ENCODE measurements at places on chromosomes 4 and X.

DNA sequence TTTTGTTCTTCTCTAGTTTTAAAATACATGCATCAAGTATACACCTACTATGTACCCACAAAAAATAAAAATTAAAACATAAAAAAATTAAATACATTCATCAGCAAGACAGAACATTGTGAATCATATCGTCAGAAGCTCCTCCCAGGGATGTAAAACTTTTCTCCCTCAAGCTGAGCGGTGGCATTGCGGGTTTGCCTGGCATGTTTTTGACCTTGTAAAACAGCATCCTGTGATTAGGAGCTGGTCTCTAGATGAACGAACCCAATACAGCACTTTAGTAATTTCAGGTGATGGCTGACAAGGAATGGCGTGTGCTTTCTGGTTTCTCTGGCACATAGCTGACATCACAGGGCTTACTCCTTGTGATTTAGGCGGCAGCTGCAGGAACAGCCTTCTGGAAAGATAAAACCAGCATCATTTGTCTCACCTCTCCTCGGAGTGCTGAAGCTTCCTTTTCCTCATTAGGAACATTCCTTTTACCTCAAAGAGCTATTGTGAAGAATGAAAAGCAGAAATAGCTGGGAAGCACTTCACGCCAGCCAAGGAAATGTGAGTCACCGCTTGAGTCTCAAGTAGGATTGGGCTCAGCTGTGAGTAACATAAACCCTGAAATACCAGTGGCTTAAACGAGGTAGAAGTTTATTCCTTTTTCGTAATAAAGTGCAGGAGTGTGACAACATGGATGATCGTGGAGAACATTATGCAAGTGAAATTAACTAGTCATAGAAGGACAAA is 44.3 kb downstream of the NYX start:
- DNase-seq: peak; percentile 59

- DNase-seq: no peak
Measured at GRCh38 chrX:130100180-130100579, 10.1 kb downstream of the ELF4 start.

- DNase-seq: no peak
Measured at GRCh38 chr4:108166441-108167315, 2.1 kb downstream of the LEF1 start.

DNA sequence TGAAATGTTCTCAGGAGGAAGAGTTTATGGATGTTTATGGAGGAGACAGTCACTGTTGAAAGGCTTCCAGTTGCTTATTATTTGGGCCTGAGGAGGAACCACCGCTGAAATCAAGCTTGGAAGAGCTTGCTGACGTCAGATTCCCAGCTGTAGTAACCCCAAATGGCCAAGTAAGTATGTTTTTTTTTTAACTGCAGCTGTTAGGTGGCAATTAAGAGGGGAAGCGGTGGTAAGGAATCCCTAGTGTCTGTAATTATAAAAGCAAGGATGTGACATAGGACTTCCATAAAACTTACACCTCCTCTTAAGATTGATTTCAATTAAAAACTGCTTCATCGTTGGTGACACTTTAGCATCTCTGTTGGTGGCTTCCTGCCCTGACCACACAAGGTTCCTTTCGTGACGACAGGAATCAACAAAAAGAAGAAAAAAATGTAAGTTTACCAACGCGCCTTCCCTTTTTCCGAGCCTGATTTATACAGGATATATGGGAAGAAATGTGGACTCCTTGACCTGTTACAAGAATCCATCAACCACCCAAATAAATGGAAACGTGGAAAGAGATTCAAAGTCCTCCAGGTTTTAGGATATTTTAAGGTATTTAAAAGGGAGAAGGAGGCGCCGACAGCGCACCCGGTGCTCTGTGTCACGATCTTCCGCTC is 884 bp downstream of the RELL1 start:
- DNase-seq: no peak

GRCh38 chrX:151789179-151789800 is 54.7 kb downstream of the CNGA2 start:
- DNase-seq: no peak

- DNase-seq: no peak
Measured at GRCh38 chrX:153320555-153321184, 897 bp downstream of the PNMA6F start.

- DNase-seq: no peak
Measured at GRCh38 chrX:123424546-123424945, 240.5 kb downstream of the GRIA3 start.

DNA sequence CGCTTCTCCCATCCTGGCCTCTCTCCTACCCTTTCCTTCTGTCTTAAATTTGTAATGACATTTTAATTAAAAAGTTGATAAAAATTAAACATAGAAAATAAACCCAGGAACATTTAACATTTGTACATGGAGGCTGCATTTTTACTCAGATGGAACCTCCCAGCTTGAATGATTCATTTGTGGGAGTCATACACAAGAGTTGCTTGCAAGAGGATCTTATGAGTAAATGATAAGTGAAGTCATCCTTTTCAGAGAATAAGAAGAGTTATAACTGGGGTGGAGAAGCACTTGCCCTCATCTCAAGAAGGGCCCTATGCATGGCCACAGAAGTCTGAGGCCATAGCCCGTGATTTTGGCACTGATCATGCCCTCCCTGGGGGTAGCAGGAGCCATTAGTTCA is 482.9 kb upstream of the BOD1L1 start:
- DNase-seq: no peak

DNA sequence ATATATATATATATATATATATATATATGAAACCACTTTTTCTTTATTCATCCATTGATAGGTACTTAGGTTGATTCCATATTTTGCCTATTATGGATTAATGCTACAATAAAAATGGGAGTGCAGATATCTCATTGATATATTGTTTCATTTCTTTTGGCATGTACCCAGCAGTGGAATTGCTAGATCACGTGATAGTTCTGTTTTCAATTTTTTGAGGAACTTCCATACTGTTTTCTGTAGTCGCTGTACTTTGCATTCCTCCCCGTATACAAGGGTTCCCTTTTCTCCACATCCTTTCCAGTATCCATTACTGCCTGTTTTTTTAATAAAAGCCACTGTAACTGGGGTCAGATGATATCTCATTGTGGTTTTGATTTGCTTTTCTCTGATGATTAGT is 124.6 kb downstream of the GABRB1 start:
- no peak for DNase-seq

- no peak for DNase-seq
Measured at GRCh38 chrX:43002526-43003203, 224.7 kb upstream of the PPP1R2C start.

DNA sequence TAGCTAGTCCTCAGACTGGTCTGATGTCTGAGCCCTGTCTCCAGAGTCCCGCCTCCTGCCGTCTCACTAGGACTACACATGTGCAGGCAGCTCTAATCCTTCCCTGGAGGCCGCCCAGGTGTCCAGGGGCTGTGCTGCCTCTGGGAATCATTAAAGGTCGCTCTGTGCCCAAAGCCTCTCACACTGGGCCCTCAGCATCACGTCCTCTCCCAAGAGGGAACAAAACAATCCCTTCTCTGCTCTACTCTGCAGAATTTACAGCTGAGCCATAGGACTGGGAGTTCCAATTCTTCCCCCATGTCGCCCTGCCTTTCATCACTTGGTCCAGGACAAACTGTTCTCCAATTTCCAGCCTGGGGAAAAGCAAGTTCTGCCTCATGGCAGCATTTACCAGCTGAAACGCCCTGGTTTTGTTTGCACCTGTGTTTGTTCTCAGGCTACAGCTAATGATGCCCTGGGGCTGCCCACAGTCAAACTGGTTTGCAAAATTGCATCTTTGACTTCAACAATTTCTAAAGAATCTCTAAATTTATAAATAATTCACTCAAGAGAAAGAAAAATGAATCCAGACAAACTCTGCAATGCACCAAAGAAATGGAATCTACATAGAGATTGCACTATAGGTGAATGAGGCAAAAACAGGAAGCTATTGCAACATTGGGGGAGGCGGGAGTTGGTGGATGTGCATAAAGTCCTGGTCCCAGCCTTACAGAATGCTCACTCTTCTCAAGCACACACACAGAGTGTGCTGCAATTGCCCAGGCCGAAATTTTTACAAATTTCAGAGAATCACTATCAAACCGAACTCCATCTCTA is 7.2 kb upstream of the MRFAP1 start:
- peak; percentile 0 for DNase-seq

- no peak for DNase-seq
Measured at GRCh38 chr4:62194342-62194741, 994.2 kb downstream of the ADGRL3 start.

GRCh38 chr4:92634882-92635281 is 331.1 kb downstream of the GRID2 start:
- no peak for DNase-seq

DNA sequence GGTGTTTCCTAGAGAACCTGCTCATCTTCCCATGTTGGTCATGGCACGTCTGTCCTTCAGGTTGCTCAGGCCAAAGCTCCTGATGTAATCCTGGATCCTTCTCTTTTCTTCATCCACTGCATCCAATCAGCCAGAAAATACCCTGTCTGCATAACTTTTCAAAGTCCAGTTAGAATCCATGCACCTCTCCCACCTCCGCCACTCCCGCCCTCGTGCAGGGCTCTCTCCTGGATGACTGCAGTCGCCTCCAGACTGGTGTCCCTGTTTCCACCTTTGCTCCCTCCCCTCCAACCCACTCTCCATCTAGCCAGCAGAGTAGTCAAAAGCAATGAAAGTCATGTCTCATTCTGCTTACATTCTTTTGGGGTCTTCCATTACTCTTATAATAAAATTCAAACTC is 16.0 kb downstream of the CNGA2 start:
- DNase-seq: no peak

DNA sequence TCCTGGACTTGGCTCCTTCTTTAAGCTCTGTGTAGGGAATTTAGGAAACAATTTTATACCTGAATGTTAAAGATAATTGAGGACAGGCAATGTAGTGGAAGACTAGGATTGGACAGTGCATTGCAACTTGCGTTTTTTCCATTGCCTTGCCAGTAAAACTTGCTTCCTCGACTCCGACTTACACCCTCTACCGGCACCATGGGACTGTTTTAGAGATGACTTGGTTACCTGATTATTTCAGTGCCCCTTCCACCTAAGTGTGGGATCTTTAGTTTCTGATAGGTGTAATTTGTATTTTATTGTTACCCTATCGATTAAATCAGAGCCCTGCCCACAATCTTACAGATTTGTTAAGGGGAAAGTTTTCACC is 1.2 kb downstream of the PRPS1 start:
- DNase-seq: no peak

GRCh38 chr4:122625156-122625555 is 4.3 kb upstream of the IL21 start:
- DNase-seq: no peak

DNA sequence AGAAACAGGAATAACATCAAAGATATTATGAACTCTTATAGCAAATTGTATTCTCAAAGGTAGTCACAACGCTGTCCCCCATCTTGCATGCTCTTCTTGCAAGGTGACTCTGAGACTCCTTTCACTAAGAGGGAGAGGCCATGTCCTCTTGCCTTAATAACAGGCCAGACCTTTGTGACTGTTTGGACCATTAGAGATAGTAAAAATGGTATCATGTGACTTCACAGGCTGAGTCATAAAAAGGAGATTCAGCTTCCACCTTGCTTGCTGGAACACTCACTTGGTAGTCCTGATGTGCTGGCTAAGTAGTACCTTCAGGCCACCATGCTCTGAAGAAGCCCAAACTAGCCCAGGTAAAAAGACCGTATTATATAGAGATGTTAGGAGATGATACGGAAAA is 143.8 kb downstream of the FBXW7 start:
- DNase-seq: no peak

GRCh38 chrX:19372170-19372546 is 28.4 kb downstream of the PDHA1 start:
- DNase-seq: peak; percentile 12

GRCh38 chrX:111823703-111824102 is 52.3 kb upstream of the TRPC5OS start:
- no peak for DNase-seq

DNA sequence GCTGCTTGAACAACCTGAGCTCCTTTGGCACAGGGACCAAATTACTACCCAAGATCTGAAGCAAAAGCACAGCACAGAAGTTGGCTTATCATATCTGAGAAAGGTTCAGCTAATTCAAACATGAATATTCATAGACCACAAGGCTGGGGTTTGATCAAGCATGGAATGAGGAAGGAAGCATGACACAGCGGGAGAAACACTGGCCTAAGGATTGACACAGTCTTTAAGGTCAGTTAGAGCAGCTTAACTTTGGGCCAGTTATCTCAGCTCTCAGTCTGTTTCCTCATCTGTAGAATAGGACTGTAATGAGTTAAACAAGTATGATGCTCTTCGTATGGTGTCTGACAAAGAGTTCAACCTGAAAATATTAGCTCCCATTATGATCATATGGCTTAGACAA is 88.5 kb upstream of the CBR4 start:
- no peak for DNase-seq

DNA sequence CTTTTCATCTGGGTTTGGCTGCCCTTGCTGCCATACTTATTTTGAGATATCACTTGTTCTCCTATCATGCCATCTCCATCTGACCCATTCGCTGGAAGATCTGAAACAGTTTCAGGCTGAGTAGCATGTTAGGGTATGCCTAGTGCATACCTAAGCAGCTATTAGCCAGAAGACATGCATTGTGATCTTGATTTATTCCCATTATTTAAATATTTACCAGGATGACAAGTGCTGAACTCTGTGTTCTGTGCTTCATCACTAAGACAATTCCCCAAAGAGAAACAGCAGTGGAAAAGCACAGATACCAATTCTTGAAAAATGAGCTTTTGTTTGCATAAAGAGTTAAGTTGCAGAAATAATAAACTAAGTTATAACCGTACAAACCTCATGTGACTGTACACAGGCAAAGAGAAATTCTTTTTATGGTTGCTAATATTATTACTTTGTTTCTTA is 271.0 kb upstream of the ARSJ start:
- no peak for DNase-seq

GRCh38 chr4:80336582-80336981 is 1.1 kb downstream of the CFAP299 start:
- DNase-seq: peak; percentile 14

DNA sequence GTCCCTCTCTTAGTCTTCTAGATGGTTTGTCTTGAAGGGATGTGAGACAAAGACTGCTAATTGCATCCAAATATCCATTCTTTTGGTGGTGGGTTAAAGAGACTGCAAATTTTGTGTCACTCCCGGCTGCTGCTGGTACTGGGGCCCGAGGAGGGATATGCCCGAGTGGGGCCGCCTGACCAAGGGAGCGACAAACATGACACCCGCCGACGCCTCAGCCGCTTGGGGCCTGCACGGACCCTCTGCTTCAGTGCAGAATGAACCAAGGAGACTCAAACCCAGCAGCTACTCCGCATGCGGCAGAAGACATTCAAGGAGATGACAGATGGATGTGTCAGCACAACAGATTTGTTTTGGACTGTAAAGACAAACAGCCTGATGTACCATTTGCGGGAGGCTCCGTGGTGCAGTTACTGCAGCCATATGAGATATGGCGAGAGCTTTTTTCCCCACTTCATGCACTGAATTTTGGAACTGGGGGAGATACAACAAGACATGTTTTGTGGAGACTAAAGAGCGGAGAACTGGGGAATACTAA is 13.6 kb upstream of the ARX start:
- no peak for DNase-seq

DNA sequence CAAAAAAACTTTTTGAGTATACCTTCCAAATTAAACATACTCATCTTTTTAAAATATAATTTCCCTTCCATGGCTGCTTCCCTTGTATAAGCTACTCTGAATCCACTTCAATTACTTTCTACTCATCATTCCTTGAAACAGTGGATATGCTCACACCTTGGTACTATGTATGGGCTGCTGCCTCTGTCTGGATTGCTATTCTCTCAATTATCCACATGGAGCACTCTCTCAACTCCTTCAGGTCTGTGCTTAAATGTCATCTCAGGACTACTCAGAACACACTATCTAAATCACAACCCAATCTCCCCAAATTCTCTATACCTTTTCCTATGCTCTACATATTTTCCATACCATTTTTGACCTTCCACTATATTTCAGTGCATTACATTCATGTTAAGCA is 898.9 kb upstream of the EPHA5 start:
- DNase-seq: no peak
